Stimulated activated CD8-positive, alpha-beta memory T cell treated with anti-CD3 and anti-CD28 coated beads, Interleukin-12 subunit alpha, Interleukin-12 subunit beta, amount 100 ng/mL, for 1 hour (primary cell): ENCODE measurements at places on chromosomes 1 and 21.

DNA sequence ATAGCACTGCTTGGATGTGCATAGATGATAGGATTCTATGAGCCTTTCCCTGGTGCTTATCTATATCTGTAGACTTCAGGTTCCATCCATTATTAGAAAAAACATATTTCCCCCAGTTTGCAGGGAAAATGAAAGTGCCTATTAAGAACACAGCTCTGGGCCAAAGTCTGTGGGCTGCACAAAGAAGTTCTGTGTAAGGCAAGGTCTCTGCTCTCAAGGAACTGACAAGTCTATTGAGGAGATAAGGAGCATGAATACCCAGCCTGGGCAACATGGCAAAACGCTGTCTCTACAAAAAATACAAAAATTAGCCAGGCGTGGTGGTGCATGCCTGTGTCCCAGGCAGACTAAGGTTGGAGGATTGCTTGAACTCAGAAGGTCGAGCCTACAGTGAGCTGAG lies 22.3 kb upstream of the SDE2 start:
- DNase-seq, result no peak

- DNase-seq, result no peak
These were observed 60.4 kb downstream of the UBE2U start for GRCh38 chr1:64263856-64264255.

GRCh38 chr1:93702111-93702827 lies 20.6 kb upstream of the BCAR3 start:
- no peak for DNase-seq

GRCh38 chr1:230661976-230662375 lies 19.7 kb downstream of the COG2 start:
- DNase-seq, result no peak

- DNase-seq, result peak; percentile 36
These were observed 3.5 kb upstream of the RAP1A start for GRCh38 chr1:111615870-111616715.

DNA sequence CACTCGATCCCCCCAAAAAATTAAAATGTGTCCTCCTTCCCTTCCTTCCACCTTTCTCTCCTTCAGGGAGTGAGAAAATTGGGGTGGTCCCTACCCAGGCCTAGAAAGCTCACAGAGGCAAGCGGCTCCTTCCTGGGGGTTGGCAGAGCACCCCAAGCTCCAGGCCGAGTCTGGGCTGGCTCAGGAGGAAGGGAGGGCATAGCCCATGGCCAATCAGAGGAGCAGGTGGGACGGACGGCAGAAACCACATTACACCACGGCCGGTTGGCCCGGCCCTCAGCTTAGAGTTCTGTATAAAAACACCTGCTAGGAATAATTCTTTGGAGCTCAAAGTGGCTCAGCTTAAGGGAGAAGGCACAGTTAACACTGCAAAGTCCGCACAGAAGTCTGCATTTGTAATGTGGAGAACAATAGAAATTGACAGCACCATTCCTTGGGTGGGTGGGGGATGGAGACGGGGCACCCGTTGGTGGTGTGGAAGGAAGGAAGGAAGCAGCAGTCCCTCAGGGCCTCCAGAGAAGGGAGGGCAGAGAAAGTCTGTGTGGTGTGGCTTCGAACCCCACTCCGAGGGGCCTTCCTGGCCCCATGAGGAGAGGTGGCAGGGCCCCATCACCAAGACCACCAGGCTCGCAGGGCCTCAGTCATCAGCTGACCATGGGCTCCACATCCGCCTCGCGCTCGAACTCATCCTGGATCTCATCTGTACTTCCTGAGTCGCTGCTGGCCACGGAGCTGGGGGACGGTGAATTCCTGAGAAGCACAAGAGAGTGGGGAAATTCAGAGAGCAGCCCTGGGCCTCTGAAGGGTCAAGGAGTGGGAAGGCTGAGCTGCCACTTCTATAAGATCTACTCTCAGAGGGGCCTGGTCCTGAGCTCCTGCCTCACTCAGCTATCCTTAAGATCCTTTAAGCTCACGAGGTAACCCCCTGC lies 5.8 kb upstream of the ALDH4A1 start:
- no peak for DNase-seq

- DNase-seq, result no peak
These were observed 36.2 kb downstream of the B3GALNT2 start for GRCh38 chr1:235468004-235468403.

DNA sequence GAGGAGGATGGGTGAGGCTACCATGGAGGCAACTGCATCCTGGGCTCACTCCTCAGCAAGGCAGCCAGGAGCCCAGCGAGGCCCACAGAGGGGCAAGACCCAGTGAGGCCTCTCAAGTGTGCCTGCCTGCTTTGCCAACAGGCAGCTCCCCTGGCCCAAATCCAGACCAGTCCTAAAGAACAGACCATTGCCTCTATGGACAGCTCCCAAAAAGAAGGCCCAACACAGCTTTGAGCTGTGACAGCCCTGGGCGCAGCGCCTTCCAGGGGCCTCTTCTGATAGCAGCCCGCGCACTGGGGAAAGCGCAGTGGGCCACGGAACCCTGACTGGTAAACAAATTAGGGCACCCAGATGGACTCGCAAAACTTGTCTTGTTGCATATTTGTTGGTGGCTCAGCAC lies 25.5 kb downstream of the C1orf198 start:
- no peak for DNase-seq

DNA sequence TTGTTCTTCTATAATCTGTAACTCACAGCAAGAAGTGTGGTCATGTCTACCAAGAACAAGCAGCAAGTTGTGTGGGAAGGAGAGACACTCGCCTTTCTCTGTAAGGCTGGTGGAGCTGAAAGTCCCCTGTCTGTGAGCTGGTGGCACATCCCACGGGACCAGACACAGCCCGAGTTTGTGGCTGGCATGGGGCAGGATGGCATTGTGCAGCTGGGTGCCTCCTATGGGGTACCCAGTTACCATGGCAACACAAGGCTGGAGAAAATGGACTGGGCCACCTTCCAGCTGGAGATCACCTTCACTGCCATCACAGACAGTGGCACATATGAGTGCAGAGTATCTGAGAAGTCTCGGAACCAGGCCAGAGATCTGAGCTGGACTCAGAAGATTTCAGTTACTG lies 15.5 kb downstream of the CD101 start:
- no peak for DNase-seq

DNA sequence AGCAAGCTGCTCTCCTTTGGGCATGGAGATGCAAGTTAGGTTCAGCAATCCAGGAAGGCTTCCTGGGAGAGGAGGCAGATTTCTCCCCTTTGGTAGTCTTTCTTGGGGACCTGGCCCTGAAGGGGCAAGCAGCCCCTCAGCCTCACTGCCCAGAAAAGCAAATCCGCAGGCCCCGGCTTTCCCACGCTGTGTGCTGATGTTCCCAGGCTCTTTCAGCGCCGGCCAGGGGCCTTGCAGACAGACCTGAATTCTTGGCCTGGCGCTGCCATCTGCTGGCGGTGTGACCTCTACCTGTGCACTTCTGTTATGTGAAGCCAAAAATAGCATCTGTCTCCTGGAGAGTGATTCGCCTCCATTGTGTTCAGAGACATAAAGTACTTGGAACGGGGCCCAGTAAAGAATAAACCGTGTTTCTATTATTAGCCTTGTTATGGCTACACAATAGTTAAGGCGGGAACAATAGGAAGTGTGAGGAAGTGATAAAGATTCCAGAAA lies 64.8 kb downstream of the ALPL start:
- no peak for DNase-seq

DNA sequence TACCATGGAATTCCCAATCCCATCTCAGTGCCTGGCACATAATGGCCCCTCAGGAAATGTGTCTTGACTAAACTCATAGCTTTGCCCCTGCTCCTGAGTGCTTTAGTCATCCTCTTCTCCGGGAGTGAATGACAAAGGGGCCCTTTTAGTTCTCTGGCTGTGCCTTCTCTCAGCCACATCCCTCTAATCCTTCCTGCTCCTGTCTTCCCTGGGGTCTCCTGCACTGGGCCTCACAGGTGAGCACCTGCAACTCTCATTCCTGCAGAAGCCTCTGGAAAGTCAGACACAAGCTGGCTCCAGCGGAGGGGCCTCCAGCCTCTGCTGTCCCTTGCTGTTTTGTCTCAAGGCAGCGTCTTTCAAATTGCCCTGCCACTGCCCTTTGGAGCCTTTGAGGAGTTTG lies 14.0 kb upstream of the ETV3L start:
- DNase-seq, result no peak

DNA sequence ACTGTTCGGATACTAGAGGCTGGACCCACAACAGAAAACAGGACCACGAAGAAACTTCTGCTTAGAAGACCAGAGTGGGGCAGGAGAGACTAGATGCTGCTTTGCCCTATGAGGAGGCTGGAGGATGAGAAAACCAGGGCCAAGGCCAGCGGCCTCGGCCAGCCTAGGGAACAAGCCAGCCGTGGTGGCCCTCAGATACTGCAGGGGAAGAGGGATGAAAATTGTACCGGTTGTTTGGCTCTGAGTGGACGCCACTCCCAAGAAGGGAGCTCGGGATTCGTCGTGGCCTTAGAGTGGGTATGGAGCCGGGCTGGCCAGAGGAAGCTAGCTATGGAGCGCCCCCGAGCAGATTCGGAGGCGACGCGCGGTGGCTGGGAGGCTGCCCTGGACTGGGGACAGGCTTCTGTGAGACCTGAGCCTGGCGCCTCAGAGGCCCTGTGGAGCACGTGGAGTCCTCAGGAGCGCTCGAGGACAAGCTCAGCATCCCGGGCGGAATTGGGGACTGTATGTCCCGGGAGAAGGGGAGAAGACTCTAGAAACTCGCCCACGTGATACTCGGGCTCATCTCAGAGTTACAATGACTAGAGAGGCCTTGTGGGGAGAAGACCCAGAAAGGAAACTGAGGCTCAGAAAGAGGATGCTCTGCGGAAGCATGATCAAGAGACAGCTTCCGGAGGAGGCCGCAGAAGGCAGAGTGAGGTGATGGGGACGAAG lies 2.8 kb downstream of the PRRX1 start:
- DNase-seq, result no peak

DNA sequence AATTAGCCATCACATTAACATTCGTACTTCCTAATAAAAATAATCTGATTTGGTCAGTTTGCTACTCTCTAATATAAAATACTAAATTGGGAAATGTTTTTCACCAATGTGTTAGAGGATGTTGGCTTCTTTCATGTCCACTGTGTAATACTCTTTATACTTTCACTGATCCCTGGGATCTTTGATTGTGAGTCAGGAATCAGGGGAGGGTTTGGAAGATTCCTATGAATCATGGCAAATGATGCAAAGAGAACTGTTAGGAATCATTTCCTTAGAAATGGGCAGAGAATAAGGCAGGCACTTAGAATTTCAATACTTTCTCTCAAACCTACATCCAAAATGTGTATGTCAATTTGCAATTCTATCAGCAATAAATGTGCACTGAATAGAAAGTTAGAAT lies 31.0 kb downstream of the KRTAP24-1 start:
- DNase-seq, result no peak

DNA sequence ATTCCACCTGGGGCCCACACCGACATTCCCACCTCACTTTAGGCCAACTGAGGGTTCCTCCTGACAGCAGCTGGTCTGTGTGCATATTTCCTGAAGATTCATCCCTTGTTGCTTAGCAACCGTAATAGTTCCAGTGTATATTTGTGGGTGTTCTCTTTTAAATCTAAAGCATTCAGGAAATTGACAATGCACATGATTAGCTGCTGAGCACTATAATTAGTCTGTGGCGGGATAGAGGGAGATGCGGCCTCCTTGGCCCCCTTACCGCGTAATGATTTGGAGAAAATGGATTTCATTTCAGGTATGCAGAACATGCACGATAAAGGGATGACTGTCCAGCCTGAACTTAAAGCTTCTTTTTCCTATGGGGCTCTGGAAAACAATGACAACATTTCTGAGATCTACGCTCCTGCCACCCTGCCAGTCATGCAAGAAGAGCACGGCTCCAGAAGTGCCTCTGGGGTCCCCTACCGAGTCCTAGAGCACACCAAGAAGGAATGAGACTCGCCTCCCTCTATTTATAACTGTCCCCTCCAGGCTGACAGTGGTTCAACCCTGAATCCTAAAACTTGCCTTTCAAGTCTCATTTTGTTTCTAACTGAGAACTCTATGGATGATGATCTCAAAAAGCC lies 33.8 kb upstream of the RCAN3 start:
- no peak for DNase-seq

GRCh38 chr1:66210635-66211244 lies 323.2 kb upstream of the SGIP1 start:
- DNase-seq, result no peak

GRCh38 chr1:28066393-28067154 lies 21.8 kb downstream of the EYA3 start:
- no peak for DNase-seq

GRCh38 chr1:3065797-3066196 lies 3.2 kb upstream of the PRDM16 start:
- DNase-seq, result no peak

DNA sequence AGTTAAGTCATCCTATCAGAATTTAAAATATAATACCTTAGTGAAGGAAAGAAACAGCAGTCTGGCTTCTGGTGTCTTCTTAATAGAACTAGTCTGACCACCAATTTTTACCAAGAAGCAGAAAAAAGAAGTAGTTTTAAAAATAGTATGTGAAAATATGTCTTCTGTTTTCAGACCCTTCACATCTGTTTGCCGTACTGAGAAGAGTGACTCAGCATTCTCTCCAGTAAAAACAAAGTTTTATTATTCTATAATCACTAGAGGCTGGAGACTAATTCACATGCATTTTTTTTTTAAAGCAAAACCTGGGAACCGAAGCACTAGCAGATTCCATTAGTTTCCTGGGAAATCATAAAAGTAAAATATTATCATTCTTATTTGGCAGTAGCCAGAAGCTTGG lies 163.8 kb downstream of the COL24A1 start:
- no peak for DNase-seq

DNA sequence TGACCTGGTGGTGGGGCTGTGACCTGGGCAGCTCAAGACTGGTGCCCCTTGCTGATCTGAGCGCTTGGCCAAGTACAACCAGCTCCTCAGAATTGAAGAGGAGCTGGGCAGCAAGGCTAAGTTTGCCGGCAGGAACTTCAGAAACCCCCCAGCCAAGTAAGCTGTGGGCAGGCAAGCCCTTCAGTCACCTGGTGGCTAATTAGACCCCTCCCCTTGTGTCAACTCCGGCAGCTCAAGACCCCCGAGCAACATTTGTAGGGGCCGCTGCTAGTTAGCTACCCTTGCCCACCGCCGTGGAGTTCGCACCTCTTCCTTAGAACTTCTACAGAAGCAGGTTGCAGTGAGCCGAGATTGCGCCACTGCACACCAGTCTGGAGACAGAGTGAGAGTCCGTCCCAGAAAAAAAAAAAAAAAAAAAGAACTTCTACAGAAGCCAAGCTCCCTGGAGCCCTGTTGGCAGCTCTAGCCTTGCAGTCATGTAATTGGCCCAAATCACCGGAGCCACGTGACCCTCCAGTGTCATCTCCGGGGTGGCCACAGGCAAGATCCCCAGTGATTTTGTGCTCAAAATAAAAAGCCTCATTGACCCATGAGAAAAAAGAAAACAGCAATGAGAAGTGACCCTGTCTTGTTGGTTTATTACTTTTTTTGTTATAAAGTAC lies 39.3 kb upstream of the LGALS8 start:
- no peak for DNase-seq

DNA sequence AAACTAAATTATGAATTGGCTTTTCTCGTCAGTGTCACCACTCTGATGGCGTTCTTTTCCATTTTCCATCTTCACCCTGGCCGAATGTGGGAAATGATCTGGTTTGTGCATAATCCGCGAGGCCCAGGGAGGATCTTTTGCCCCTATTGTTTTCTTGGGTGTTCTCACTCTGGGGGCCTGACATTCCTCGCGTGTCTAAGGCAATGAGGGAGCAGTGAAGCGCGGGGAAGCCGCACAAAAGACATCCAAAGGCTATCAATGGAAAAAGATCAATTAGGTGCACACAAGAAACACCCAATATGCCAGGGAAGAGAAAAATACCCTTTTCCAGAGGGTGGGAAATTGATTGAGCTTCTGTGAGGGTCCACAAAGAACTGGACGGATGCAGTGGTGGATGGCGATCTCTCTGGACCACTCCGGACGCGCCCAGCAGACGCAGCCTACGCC lies 941 bp upstream of the C1orf21 start:
- no peak for DNase-seq
